Hepatic stellate cell (primary cell): ENCODE measurements at places on chromosomes 12 and 14.

GRCh38 chr14:106039400-106039799 lies 513.0 kb downstream of the TMEM121 start:
- no peak for DNase-seq

- DNase-seq: no peak
Measured at GRCh38 chr12:109723311-109723881, 9.8 kb downstream of the FAM222A start.

- DNase-seq: no peak
Measured at GRCh38 chr14:81343701-81344100, 56.4 kb downstream of the STON2 start.

DNA sequence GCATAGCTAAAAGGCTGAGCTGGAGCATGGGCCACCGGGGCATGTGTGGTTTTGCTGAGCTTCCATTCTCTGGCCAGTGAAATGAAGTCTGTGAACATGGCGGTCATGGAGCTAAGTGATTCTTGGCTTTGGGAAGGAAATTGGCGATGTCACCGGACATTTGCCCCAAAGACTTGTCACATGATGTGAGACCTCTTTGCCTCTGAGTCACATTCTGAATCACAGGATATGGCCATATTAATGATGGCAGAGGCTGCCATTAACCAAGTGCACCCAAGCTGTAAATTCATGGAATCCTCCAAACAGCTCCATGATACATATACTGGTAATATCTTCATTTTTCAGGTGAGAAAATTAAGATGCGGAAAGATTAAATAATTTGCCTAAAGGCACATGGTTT lies 27.4 kb upstream of the BATF start:
- DNase-seq: no peak

DNA sequence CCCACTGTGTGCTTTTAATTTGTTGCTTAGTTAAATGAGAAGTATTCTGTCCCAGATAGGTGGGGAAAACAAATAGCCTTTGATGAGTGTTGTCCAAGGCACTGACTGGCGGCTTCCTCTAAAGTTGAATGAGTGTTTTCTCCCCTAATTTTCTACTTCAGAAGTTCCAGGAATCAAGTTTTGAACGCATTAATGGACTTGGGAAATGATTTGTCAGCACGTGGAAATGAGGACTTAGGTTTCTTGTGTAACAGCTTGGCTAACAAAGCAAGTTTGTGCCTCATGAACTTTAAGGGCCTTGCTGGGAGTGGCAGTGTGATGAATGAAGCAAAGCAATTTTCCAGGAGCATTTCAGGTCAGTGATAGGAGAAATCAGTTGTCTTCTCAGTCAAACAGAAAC lies 56.9 kb downstream of the LIN52 start:
- DNase-seq: no peak

GRCh38 chr12:87085286-87085685 lies 829.1 kb upstream of the MGAT4C start:
- no peak for DNase-seq

DNA sequence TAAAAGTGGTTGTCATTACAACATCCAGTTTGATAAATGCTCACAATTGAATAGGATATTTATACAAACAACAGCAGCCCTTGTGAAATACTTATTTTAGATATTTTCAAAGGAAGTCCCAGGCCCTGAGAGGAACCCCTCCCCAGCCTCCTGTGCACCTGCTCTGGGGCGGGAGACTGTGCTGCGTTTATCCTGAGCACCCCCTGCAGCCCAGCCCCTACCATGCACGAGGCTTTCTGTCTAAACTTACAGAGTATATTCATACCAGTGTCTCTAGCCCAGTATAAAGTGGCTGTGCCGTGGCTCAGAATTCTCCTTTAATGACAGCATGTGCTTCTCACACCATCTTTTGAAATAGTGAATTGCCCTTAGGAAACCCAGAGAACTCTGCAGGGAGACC lies 1084.3 kb downstream of the TMEM121 start:
- DNase-seq: no peak

GRCh38 chr14:31025367-31026076 lies at the start of gene AP4S1:
AP4S1 (plus strand) TSS chr14:31025649; CDS start chr14:31066197, 40,548 bp downstream.
- DNase-seq: peak; percentile 24

- no peak for DNase-seq
Measured at GRCh38 chr12:76202621-76203020, 118.1 kb upstream of the NAP1L1 start.

DNA sequence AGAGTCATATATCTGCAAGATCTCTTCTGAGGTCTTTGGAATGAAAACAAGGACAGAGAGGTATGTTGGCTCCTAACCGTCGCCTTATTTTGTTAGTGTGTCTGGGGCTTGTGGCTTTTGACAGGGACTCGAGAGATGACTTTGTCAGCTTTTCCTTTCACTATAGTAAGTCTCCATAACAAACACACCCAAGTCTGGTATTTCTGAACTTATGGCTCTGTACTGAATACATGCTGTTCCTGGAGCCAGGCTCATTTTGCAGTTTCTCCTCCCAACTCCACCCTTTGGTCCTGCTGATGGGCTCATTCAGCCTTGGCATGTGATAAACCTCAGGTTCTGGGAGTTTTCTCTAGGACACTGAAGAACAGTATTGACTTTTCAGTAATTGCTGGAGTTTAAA lies 27.7 kb upstream of the TMED10 start:
- DNase-seq: peak; percentile 36

GRCh38 chr12:55067701-55068100 lies 47.9 kb downstream of the NEUROD4 start:
- no peak for DNase-seq

- DNase-seq: no peak
Measured at GRCh38 chr12:30754383-30754749, 385 bp downstream of the CAPRIN2 start.

- DNase-seq: peak; percentile 90
Measured at GRCh38 chr12:124369055-124369826, 74.3 kb downstream of the RFLNA start.

DNA sequence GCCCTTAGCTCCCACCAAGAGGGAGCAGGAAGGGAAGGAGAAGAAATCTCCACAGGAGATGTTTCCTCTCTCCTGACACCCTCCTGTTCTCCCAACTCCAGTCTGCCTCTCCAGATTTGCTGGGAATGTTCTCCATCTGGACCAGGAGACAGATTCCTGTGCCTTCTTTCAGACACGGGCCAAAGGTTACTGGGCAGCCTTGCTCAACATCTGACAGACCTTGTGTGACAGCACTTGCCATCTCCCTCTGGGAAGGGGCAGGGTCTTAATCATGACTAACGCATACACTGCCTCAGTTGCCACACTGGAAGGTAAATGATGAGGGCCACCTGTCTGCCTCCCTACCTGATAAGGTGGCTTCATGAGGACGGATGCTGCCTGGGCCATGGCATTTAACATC lies 2.5 kb upstream of the TTC7B start:
- no peak for DNase-seq

DNA sequence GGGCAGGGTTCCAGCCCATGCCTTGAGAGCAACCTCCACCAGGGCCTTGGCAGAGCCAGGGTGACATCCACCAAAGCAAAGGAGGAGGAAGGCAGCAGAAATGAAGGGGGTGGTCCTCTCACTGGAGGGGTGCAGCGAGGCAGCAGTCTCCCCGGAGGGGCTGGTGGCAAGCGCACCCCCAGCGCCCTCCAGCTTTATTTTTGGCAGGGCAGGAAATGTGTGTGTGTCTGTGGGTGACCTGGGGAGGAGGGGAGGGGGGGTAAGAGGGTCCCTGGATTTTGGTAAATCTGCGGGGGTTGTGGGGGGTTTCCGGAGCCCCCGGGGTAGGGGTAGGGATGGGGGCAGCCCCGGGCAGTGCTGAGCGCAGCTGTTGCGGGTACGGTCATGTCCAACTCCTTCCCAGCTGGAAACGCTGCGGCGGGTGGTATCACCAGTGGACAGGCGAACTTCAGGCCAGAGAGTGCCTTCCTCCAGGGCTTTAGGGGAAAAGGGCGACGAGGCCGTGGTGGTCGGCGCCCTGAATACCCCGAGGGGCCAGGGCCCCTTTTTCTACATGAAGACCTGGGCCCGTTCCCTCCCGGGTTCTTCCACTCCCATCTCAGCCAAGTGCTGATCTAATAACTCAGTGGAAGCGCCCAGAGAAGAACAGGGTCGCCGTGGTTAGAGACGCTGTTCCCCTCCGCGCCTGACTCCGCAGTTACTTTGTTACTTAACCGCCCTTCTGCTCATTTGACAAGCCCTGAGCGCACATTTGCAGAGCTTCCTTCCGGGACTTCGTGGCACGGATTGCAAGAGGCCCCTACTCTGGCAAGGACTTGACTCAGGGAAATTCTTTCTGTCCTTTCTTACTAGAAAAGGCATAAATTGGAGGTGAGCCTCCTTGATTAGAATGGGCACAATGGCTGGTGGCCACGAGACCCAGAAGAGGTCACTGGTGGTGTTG lies 55.2 kb downstream of the FOS start:
- DNase-seq: no peak

DNA sequence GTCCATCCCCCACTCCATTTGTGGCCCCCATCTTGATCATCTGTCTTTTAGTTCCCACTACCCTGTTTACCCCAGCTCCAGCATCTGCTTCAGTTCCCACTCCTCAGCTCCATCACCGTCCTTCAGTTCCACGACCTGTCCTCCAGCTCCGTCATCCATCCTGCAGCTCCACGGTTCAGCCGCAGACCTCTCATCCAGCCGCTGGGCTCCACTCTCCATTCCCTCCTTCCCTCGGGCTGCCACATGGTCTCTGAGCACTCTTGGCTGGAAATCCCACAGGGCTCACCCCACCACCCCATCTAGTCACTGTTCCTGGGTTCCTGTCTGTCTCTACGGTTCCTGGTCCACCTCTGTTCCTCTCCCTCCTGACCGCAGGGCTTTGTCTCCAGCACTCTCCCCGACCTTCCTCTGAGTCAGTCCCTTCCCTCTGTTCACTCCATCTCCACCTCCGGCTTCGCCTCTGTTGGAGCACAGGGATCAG lies 3.3 kb upstream of the P3H3 start:
- no peak for DNase-seq

GRCh38 chr12:96136725-96137378 lies 57.3 kb upstream of the ELK3 start:
- no peak for DNase-seq
